SK-N-SH (cell line): ENCODE measurements at places on chromosomes 13 and 19.

DNA sequence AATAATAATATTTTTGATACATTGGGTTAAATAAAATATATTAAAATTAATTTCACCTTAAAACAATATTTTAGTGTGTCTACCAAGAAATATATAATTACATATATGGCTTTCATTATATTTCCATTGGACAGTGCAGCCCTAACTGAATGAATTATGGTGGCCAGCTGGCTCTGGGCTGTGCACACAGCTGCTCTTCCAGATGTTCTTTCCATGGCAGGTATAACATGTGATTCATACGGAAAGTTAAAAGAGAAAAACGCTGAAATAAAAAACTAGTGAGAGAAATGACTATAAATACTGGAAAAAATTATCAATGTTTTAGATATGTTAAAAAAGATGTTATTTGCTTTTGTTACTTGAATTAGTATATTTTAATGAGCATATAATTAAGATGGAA is 216.3 kb downstream of the RGCC start:
- DNase-seq = no peak

DNA sequence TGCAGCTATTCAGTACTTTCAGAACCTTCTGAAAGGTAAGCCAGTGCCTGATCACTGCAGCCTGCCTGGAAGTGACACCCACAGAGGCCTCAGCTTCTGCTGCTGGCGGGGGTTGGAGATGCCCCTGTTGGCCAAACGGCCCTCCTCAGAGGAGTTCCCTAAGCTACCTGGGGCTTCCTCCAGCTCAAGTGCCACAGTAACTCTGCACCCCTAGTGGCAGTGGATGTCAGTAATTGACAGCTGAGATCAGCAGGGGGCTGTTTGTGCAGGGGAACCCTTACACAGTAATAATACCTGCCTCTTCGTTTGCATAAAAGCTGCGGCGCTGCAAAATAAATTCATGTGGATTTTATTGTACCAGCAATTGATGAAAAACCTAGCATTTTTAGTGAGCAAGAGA is 28.9 kb downstream of the TDRD12 start:
- peak; percentile 33 for DNase-seq

DNA sequence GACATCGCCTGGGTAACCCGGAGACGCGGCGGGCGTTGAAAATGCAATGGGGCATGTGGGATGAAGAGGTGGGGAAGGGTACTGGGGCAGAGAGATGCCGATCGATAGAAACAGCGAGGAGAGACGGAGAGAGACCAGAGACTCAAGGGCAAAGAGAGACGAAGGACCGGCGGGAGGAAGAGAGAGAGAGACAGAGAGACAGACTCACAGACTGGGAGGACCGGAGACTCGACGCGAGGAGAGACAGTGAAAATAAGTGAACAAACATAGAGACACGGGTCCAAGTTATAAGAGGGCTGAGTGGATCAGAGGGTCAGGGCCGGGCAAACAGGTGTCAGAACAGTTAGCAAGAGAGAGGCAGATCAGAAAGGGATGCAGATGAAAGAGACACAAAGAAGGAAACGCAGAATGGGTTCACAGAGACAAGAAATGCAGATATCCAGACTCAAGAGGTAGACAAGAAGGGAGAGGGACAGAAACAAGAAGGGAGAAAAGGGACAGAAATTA is 576 bp upstream of the MZF1 start:
- no peak for DNase-seq

DNA sequence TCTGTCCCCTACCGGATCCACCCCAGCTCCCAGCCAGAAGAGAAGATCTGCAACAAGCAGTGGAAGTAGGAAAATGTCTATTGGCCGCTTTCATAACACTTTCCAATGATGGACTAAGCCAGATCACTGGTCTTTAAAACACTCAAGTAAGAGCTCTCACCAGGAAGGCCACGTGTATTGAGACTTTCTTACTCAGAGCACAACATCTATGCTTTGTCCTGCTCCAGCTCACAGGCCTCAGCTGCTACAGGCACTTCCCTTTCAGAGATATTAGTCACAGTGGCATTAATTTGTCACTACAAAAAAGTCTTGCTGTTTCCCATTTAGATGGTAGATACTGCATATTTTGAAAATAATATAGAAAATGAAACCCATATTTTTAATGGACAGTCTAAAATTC is 164.2 kb downstream of the ABCC4 start:
- DNase-seq = peak; percentile 11

- peak; percentile 97 for DNase-seq
These were observed at the start of gene SSBP4 for GRCh38 chr19:18419195-18419698. Gene SSBP4, plus strand, starts transcription at chr19:18419398. Its CDS starts 251 bp downstream, at chr19:18419649.
